Mucosa of gallbladder (tissue), 1 donor: ENCODE measurements at places on chromosomes 16 and 17.

DNA sequence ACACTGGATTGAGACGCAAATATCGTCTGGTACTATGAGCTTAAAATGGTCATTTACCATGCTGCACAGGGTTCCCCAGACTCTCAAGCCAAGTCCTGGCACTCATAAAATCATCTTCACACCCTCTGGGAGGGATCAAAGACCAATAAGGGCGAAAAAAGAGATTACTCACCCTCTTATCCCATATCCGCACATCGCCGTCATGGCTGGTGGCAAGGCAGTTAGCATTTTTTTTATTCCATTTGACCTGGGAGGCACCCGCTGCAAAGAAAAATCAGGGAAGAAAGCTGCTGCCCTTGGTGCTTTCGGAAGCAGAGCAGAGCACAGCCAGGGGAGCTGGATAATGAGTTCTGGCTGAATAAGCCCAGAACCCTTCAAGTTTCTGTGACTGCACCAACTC is 42.4 kb downstream of the WDR59 start:
- no peak for DNase-seq

GRCh38 chr17:82698974-82699442 is 510 bp upstream of the RAB40B start:
- DNase-seq = no peak

- no peak for DNase-seq
These were observed 12.6 kb upstream of the SNN start for GRCh38 chr16:11655655-11656054.

- DNase-seq = no peak
These were observed 14.5 kb upstream of the PPM1E start for GRCh38 chr17:58741121-58741625.
